CD14-positive monocyte (primary cell): ENCODE measurements at places on chromosomes 11 and 22. TPM values are rescaled to one million over a fixed set of nuclear protein-coding genes. Genes with fewer than 3 reads are reported as not detected.

The DDT gene
- polyA plus RNA-seq, result 138 TPM

- peaks cover 22% of the 10 kb centered on the region for H3K4me1 ChIP-seq
- H3K36me3 ChIP-seq, result no peaks in the 10 kb centered on the region
- no peak for DNase-seq
- peak overlapping the region; percentile 89 for H3K4me3 ChIP-seq
- H3K27me3 ChIP-seq, result no peaks in the 10 kb centered on the region
- peak overlapping the region; percentile 93 for H3K27ac ChIP-seq
Observed at GRCh38 chr22:46012881-46013281, 35.9 kb upstream of the WNT7B start.

- H3K27me3 ChIP-seq, result no peaks in the 10 kb centered on the region
- DNase-seq, result no peak
- peaks cover 6% of the 10 kb centered on the region for H3K4me1 ChIP-seq
- H3K4me3 ChIP-seq, result no peak overlapping the region
Observed at GRCh38 chr11:120911943-120912342, 112.0 kb upstream of the TBCEL start.

The MOGAT2 gene
- polyA plus RNA-seq, result not detected in 2 replicates

The GAL3ST3 gene
- polyA plus RNA-seq, result not detected in 2 replicates

DNA sequence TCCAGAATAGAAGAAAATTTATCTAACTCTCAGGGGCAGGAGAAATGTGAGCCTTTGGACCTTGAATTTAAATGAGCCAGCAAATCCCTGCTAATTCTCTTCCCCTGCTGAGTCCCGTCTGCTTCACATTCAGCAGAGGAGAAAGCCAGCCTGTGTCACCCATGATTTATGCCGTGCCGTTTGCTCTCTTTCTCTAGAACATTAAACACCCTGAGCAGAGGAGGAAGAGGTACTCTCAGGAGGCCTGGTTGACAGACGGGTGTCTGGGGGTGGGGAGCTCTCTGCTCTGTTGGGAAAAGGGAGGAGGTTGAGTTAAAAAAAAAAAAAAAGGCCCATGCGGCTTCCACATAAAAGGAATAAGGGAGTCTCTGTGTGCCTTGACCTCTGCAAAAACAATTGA is 11.3 kb upstream of the MTMR3 start:
- no peaks in the 10 kb centered on the region for H3K36me3 ChIP-seq
- H3K4me1 ChIP-seq, result peaks cover 31% of the 10 kb centered on the region
- no peak overlapping the region for H3K27ac ChIP-seq
- no peak overlapping the region for H3K4me3 ChIP-seq
- no peak for DNase-seq

The NPAS4 gene
- polyA plus RNA-seq, result not detected in 2 replicates

- no peak for DNase-seq
- no peak overlapping the region for H3K27ac ChIP-seq
- H3K27me3 ChIP-seq, result no peaks in the 10 kb centered on the region
- H3K36me3 ChIP-seq, result no peaks in the 10 kb centered on the region
- no peak overlapping the region for H3K4me3 ChIP-seq
Observed at GRCh38 chr11:127098684-127099083, 98.1 kb upstream of the KIRREL3 start.

GRCh38 chr22:26690654-26691376 is 33.4 kb downstream of the MIAT start:
- no peaks in the 10 kb centered on the region for H3K4me1 ChIP-seq
- peaks cover 60% of the 10 kb centered on the region for H3K36me3 ChIP-seq
- H3K4me3 ChIP-seq, result no peak overlapping the region
- no peaks in the 10 kb centered on the region for H3K27me3 ChIP-seq
- DNase-seq, result no peak

DNA sequence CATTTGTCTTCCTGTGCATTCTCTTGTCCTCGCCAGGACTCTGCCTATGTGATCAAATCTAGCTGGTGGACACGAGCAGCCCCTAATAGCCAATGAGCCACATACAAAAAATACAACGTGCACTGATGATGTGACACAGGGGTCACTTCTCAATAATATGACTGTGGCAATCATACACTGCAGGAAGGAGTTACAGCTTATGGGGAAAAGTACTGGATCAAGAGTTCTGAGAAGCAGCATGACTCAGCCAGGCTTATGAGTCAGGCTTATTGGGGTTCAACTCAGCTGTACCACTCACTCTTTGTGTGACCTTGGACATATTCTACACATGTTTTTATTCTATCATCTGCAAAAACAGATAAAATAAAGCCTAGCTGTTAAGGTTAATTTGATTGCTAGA is 889.4 kb upstream of the TENM4 start:
- H3K27me3 ChIP-seq, result no peaks in the 10 kb centered on the region
- H3K4me3 ChIP-seq, result no peak overlapping the region
- no peak for DNase-seq
- no peaks in the 10 kb centered on the region for H3K4me1 ChIP-seq
